ENCODE measurements at places on chromosomes 7 and 10.

DNA sequence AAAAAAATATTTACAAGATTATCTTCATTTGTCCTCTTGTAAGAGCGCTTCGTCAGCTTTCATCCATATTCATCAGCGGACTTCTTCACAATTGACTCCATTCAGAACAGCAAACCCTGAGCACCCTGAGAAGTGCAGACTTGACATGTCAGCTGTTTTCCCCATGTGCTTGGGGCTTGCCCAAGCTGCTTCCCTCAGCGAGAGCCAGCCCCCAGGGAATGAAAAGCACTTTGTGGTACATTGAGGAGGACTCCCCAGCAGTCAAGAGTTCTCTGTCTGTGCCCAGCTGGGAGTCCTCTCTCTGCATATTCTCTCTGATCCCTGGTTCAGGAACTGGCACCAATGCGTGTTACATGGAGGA is 22.7 kb downstream of the HKDC1 start:
- DNase-seq: no peak

DNA sequence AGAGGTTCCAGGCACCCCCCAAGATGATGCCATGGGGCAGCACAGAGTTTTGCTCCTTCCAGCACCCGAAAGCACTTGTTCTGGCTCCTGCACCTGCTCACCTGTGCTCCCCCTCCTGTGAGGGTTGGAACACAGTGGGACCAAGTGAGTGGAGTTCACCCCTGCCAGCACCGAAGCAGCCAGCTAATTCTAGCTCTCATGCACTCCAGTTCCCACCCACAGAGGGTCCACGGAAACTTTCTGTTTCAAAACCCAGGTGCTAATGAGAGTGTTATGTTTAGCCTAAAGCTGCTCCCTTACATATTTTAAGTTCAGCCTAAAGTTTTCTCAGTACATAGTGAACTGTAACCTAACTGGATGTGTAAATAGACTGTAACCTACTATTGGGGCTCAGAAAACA is 42.6 kb upstream of the SLC35G1 start:
- no peak for DNase-seq

DNA sequence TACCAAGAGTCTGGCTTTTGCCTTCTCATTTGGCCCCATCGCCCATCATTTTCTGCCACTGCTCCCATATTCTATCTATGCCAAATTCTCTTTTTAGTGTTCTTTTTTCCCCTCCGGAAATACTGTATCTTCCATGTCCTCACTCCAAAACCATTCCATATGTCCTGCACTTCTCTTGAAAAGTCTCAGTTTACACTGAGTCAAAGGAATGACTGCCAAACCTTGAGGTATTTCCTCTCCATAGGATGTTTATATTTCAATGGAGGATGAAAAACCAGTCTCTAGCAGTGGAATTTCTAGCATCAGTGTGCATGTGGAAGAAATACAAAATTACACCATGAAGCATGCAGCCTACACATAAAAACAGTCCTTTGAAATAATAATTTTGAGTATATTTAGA is 121.4 kb upstream of the PHYHIPL start:
- DNase-seq: no peak

DNA sequence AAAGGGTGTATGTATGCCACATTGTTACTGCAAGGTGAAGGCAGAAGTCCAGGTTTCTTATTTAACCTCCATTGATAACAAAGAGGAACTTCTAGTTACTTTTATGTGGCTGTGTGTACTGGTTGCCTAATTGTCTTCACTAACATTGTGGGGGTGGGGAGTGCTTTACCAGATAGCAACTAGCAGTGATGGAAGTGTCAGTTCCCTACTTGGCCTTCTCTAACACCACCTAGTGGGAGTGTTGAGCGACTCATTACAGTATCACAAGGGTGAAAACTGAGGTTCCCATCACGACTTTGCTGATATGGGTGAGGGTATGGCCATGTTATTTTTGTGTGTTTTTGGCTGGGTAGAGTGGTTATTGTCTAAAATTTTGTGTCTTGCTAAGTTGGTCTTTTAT is 274.4 kb downstream of the THSD7A start:
- no peak for DNase-seq

DNA sequence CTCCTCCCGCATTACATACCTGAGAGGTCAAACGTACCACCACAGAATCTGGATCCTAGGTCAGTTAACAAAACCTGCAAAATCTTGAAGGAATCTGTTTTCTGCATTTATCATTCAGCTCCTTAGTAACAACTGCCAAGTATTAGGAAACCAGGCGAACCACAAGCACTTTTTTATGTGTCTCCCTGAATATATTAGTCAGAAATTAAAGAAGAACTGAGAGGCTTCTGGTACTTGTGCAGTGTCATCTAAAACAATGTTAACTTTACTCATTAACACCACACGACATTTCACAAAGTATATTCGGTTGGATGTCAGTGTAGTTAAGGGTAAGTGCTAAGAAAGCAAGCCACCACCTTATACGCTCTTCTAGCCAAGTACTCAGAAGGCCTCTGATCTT is 2.5 kb downstream of the CCDC6 start:
- DNase-seq: no peak

GRCh38 chr10:71089162-71089561 is 123.2 kb upstream of the UNC5B start:
- DNase-seq: no peak

DNA sequence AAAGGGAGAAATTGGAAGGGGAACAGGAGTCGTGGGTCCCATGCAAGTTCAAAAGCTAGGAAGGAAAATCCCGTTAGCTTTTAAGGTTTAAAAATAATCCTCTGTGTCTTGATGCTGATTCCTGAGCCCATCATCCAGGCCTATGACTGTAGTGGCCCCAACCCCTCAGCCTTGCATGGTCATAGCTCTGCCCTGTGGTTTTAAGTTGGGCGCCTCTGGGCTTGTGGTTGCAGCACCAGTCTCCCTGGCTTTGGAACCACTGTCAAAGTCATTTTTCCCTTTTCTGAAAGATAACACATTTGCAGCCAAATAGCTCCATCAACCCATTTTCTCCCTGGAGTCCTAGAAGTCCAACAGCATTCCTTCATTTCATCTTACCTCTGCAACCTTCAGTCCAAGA is 13.6 kb downstream of the TMEM236 start:
- no peak for DNase-seq

DNA sequence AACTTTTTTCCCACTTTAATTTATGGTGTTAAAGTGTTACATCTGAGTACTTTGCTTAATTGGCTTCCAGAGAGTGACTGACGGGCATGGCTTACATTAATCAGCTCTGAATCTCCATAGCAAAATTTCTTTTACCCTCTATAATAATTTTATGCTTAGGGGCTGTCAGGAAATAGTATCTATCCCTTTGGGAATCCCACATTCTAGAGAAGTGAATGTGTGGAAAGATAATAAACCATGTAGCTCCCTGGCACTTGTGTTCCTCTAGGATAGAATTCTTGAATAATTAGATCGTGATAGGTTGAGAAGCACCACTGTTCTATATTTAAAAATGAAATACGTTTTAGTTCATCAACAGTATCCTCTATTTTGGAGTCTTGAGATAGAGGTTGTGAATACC is 89.6 kb downstream of the DNAJB9 start:
- no peak for DNase-seq

DNA sequence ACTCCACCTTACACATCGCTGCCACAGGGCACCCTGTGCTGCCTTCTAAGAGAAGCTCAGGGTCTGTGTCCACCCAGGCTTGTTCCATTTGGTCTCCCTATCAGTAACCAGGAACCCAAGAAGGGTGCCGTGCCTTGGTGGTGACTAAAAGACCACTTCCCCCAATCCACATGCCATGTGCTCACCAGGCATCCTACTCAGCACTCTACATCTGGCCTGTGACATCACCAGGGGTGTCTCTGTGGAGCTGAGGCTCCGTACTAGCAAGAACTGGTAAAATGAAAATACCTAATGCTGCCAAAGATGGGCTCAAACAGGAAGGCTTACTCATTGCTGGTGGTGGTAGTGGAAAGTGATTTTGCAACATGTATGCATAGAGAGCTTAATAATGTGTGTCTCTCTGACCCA is 19.0 kb upstream of the C10orf71 start:
- no peak for DNase-seq

DNA sequence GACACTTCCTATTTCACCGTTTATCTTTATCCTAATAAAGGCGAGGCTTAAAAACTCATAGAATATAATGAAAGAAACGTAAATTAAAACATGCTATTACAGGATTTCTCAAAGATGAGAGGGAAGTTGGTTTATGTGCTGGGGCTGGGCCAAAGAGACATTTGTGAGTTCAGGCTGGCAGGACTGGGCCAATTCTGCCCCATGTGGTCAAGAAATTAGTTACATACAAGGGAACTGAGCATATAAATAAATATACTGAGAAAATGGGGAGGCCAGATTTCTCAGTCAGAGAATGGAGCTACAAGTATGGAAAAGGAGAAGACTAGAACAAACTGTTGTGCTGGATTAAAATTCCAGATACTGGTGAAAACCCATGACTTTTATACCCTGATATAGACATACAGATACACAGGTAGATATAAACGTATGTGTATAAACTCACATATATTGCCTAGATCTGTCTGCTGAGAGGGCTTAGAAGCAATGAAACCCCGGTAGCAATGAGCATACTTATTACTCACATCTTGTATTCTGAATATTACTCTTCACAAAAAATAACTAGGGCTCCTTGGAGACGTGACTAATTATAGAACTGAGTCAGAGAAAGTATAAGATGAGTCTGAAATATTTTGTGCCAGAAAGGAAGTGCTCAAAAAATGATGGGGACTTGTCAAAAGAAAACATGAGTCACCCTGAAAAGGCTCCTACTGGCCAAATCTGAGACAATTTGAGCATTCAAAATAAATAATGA is 155.7 kb upstream of the FGFR2 start:
- no peak for DNase-seq

DNA sequence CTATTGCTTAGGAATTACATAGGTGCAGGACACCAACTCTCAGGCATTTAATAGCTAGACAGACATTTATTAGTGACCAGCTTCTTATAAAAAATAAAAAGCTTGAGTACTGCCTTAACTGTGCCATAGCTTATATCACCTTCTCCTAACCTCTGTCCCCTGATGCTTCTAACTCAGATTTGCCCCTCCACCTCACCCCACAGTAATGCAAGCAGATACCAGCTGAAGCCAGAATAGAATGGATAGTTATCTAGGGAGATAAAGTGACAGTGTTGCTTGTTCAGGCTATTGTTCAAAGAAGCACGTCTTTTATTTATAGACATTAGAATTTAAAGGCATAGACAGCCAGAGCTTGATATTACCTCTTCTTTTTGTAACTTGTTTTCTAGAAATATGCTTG is 99.6 kb upstream of the GLCCI1 start:
- no peak for DNase-seq

DNA sequence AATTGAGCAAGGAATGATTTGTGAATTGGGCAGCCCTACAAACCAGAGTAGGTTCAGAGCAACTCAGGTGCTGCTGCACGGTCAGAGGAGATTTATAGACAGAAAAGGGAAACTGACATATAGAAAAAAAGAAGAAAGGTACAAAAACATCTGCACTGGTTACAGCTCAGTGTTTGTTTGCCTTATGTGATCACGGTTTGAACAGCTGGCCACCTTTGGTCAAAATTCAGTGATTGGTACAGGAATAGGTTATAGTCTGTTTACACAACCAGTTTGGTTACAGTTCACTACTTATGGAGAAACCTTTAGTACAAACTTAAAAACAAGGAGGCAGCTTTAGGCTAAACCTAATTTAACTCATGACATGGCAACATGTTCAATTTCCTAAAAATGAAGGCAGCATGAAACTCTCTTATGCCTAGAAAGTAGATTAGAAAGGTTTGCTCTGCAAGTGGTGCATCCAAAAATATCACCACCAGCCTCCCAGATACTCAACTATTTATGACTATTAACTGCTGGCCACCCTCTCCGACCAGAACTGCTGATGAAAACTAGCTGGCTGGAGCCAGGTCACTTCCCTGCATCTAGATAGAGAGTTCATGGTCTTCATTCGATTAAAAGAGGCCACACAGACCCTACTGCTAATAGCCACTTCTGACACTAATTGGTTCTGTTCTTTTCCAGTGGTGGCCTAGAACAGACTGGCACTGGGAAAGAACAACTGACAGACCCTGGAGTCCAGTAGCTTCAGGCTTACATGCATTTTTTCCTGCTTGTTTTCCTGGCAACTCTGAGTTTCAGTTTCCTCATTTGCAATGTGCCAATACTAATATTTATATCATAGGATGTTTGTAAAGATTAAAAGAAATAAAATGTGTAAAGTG is 548.0 kb downstream of the CCSER2 start:
- DNase-seq: no peak

DNA sequence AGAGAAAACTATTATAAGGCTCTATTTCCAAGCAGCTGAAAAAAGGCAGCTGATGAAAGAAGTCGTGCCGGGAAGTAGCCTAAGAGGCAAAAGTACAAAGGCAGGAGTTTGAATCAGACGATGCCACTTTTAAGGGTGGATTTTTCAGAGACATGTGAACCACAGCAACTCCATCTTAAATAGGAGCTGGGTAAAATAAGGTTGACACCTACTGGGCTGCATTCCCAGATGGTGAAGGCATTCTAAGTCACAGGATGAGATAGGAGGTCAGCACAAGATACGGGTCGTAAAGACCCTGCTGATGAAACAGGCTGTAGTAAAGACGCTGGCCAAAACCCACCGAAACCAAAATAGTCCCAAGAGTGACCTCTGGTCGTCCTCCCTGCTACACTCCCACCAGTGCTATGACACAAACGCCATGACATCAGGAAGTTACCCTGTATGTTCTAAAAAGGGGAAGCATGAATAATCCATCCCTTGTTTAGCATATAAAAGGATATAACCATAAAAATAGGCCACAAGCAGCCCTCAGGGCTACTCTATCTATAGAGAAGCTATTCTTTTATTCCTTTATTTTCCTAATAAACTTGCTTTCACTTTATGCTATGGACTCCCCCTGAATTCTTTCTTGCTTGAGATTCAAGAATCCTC is 45.5 kb upstream of the PRSS1 start:
- DNase-seq: no peak

GRCh38 chr7:1558841-1559625 is 3.0 kb upstream of the TMEM184A start:
- DNase-seq: no peak

DNA sequence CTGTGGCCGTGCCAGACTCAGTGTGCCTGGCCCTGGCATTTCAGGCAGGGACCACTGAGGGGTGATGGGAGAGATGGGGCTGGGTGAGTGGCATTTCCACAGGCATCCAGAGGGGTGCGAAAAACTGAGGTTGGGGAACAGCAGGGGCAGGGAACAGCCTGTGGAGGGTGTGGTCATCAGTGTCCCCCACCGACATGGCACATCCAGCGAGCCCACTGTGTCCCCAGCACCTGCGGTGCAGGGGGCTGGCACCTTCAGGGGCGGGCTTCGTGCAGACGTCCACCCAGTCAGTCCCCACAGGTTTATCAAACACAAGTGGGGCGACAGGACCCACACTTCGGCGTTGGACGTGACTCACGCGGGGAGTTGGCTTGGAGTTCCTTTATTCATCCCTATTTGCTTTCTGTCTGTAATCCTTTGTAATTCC is 14.8 kb downstream of the CUX1 start:
- DNase-seq: no peak
